Activated CD4-positive, alpha-beta T cell treated with anti-CD3 and anti-CD28 coated beads, Interleukin-2, amount 10 ng/mL, durations not matched to agents 7 days and 5 days (primary cell): ENCODE measurements at places on chromosomes 12 and 14. TPM values are rescaled to one million over a fixed set of nuclear protein-coding genes. Genes with fewer than 3 reads are reported as not detected.

GRCh38 chr14:81234278-81234677, 13.5 kb upstream of the GTF2A1 start:
- H3K36me3 ChIP-seq = no peaks in the 10 kb centered on the region
- H3K27ac ChIP-seq = no peak overlapping the region
- peaks cover 9% of the 10 kb centered on the region for H3K27me3 ChIP-seq
- DNase-seq = no peak
- no peaks in the 10 kb centered on the region for H3K4me1 ChIP-seq
- no peak overlapping the region for H3K4me3 ChIP-seq

DNA sequence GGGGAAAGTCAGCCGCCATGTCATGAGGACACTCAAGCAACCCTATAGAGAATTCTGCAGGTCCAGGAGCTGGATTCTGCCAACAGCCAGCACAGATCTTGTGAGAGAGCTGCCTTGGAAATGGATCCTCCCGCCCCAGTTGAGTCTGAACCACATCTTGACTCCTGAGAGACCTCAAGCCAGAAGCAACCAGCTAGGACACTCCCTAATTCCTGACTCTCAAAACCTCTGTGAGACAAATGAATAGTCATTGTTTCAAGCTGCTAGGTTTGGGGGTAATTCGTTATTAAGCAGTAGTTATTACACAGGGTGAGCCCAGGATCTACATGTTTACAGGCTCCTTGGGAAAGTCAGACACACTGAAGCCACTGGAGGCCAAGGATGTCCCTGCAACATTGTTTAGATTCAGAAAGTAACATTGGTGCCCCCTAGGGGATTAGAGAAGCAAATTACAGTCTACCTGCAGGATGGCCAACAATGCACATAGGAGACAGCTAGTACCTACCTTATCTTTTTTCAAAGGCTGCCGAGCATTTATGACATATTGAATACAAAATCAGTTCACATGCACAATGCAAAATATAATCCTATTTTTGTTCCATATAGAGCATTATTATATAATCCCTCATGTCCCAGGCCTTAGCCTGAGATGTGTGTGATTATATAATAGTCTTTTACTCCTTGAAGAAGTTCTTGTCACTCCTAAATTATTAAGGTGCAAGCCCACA, 57.9 kb upstream of the FICD start:
- peak; percentile 28 for DNase-seq
- H3K27me3 ChIP-seq = peaks cover 6% of the 10 kb centered on the region
- H3K36me3 ChIP-seq = no peaks in the 10 kb centered on the region

DNA sequence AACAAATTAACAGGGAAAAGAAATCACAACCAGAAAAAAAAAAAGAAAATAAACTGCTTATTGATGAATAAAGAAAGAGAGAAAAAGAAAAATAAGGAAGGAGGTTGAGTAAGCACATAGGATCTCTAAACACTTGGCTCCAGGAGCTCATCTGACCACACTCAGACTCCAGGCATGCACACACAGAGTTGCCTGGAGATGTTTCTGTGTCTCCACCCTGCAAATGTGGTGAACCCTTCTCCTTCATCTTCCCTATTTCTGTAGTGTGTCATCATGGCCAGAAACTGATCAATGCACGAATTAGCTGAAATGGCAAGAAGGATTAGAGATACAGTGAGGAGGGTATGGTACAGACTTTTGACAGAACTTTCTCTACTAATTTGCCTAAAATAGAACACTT, 20.2 kb downstream of the OR4N2 start:
- no peak overlapping the region for H3K4me3 ChIP-seq
- H3K4me1 ChIP-seq = no peaks in the 10 kb centered on the region
- H3K27me3 ChIP-seq = peaks cover 2% of the 10 kb centered on the region

GRCh38 chr12:121033625-121034349, 5.3 kb downstream of the OASL start:
- H3K4me3 ChIP-seq = peak overlapping the region; percentile 55
- no peaks in the 10 kb centered on the region for H3K27me3 ChIP-seq
- peak; percentile 63 for DNase-seq

DNA sequence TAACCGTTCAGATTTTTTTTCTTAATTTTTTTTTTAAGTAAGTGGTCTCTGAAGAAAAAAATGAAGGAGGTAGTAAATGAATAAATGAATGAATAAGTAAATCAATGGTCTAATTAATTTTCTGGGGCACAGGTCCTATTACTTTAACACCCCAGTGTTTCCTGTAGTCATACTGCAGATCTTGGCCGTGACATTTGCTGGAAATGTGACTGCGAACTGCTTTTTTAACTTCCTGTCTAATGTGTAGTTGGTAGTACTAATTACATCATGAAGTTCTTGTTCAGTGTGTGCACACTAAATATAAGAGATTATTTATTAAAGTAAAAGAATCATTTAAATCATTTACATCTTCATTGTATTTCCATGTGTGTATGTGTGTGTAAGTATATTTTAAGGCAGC, 45.4 kb downstream of the AEBP2 start:
- peaks cover 70% of the 10 kb centered on the region for H3K36me3 ChIP-seq
- no peak overlapping the region for H3K4me3 ChIP-seq
- peaks cover 44% of the 10 kb centered on the region for H3K4me1 ChIP-seq

DNA sequence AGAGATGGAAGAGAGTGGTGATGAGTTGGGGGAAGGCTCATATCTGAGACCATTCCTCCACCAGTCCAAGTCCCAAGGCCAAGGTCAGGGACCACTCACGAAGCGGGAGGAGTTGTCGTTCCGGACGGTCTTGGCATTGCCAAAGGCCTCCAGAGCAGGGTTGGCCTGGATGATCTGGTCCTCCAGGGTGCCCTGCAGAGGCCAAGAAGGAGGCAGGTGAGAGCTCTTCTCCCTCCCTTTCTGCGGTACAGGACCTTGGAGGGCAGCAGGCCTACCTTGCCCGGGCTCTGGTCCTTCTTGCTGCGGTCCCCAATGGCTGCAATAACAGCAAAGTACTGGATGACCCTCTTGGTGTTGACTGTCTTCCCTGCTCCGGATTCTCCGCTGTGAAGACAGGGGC, 4.0 kb downstream of the MYH7 start:
- DNase-seq = no peak
- no peaks in the 10 kb centered on the region for H3K27me3 ChIP-seq
- no peak overlapping the region for H3K4me3 ChIP-seq

DNA sequence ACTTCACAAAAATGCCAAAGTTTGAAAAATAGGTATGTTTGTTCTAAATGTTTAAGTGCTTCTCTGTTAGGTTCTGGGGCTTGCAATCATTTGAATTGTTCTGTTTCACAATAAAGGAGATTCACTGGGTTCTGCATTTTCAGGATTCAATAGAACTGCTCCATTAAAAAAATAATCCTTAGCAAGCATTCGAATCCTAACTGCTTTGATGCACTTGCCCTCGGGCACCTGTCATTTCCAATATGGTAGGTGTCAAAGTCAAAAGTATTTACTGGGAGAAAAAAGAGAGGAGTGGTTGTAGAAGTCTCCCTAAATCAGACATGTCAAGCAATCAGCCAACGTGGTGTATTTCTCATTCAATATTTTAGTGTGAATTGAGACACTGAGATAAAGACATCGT, 5.5 kb downstream of the APOLD1 start:
- H3K27me3 ChIP-seq = no peaks in the 10 kb centered on the region
- H3K4me1 ChIP-seq = peaks cover 26% of the 10 kb centered on the region
- H3K27ac ChIP-seq = no peak overlapping the region
- H3K4me3 ChIP-seq = no peak overlapping the region
- no peaks in the 10 kb centered on the region for H3K36me3 ChIP-seq

GRCh38 chr14:73606271-73606670, 6.0 kb upstream of the ACOT6 start:
- H3K4me1 ChIP-seq = peaks cover 13% of the 10 kb centered on the region
- H3K27me3 ChIP-seq = no peaks in the 10 kb centered on the region
- H3K4me3 ChIP-seq = no peak overlapping the region
- H3K27ac ChIP-seq = no peak overlapping the region
- DNase-seq = no peak

DNA sequence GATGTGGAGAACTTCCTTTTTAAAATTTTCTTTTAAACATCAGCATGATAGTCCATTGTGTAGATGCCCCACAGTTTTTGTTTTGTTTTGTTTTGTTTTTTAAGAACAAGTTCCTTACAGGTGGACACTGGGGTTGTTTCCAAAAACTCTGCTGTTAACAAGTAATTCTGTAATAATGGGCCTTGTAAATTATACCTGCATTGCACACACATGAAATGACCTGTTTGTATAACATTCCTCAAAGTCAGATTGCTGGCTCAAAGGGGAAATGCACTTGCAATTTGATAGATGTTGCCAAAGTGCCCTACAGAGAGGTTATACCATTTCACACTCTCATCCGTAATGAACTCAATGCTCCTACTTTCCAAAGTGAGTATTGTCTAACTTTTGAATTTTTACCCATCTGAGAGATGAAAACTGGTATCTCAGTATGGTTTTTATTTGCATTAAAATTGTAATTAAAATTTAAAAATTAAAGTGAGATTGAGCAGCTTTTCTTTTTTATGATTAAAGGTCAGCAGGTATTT, 89.2 kb downstream of the SPPL3 start:
- H3K36me3 ChIP-seq = peaks cover 7% of the 10 kb centered on the region
- H3K27me3 ChIP-seq = no peaks in the 10 kb centered on the region
- peaks cover 14% of the 10 kb centered on the region for H3K4me1 ChIP-seq
- no peak overlapping the region for H3K27ac ChIP-seq
- no peak overlapping the region for H3K4me3 ChIP-seq

DNA sequence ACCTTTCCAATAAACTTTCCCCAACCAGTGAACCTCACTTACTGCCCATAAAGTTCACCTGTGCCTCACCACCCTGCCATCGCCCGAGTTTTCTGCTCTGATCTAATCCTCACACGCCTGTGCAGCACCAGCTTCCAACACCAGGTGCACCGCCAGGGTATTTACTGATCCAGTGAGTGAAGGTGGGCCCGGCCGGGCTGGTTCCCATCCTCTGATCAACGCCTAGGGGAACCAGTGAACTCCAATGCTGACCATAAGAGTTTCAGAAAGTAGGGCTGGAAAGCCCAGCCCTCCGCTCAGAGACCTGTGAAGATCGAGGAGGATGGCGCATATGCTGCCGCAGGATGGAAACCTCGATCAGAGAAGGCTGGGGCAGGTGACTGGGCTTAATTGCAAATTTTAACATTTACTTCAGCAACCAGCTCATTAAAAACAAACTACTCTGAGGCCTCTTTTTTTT, 685 bp upstream of the MYL6B start:
- H3K27me3 ChIP-seq = no peaks in the 10 kb centered on the region
- peak overlapping the region; percentile 98 for H3K27ac ChIP-seq
- H3K4me1 ChIP-seq = peaks cover 49% of the 10 kb centered on the region
- H3K36me3 ChIP-seq = peaks cover 19% of the 10 kb centered on the region
- peak overlapping the region; percentile 83 for H3K4me3 ChIP-seq

The GLS2 gene
- 1.1 TPM for total RNA-seq

The TCL1A gene
- not detected for total RNA-seq

The CD27 gene
- 134 TPM for total RNA-seq
